Mesothelial cell of epicardium (in vitro differentiated cells): ENCODE measurements at places on chromosomes 1 and 21.

GRCh38 chr1:43021547-43022474 lies 63.1 kb upstream of the SLC2A1 start:
- H3K4me3 ChIP-seq: no peak overlapping the region
- H3K27me3 ChIP-seq: no peaks in the 10 kb centered on the region
- H3K36me3 ChIP-seq: no peaks in the 10 kb centered on the region
- no peak for DNase-seq
- no peaks in the 10 kb centered on the region for H3K4me1 ChIP-seq

- H3K27ac ChIP-seq: no peak overlapping the region
- H3K4me1 ChIP-seq: peaks cover 28% of the 10 kb centered on the region
- no peak overlapping the region for H3K4me3 ChIP-seq
- DNase-seq: no peak
- peaks cover 5% of the 10 kb centered on the region for H3K36me3 ChIP-seq
- no peaks in the 10 kb centered on the region for H3K27me3 ChIP-seq
Observed at GRCh38 chr1:161940866-161941591, 82.6 kb downstream of the OLFML2B start.

GRCh38 chr1:114122941-114123618 lies 30.6 kb downstream of the SYT6 start:
- no peak for DNase-seq
- H3K27ac ChIP-seq: no peak overlapping the region

GRCh38 chr21:18499761-18500376 lies 96.3 kb upstream of the TMPRSS15 start:
- no peak overlapping the region for H3K4me3 ChIP-seq
- H3K4me1 ChIP-seq: peaks cover 15% of the 10 kb centered on the region
- DNase-seq: peak; percentile 48
- H3K27me3 ChIP-seq: no peaks in the 10 kb centered on the region
- peaks cover 4% of the 10 kb centered on the region for H3K36me3 ChIP-seq

GRCh38 chr1:238451781-238452310 lies 561.1 kb upstream of the ZP4 start:
- no peak overlapping the region for H3K4me3 ChIP-seq
- H3K27me3 ChIP-seq: no peaks in the 10 kb centered on the region
- DNase-seq: no peak
- no peak overlapping the region for H3K27ac ChIP-seq

- H3K4me1 ChIP-seq: no peaks in the 10 kb centered on the region
- H3K36me3 ChIP-seq: no peaks in the 10 kb centered on the region
- no peak overlapping the region for H3K27ac ChIP-seq
- H3K4me3 ChIP-seq: no peak overlapping the region
Observed at GRCh38 chr1:248686815-248687214, 15.8 kb downstream of the OR14I1 start.
